Left hindlimb (tissue), 1 donor: ENCODE measurements at places on chromosomes 2 and 18.

- DNase-seq: no peak
Observed at GRCh38 chr2:31296641-31297287, 62.8 kb downstream of the EHD3 start.

- DNase-seq: no peak
Observed at GRCh38 chr2:179410552-179411356, 146.1 kb upstream of the SESTD1 start.

GRCh38 chr2:59745085-59745484, 808.4 kb downstream of the BCL11A start:
- no peak for DNase-seq

DNA sequence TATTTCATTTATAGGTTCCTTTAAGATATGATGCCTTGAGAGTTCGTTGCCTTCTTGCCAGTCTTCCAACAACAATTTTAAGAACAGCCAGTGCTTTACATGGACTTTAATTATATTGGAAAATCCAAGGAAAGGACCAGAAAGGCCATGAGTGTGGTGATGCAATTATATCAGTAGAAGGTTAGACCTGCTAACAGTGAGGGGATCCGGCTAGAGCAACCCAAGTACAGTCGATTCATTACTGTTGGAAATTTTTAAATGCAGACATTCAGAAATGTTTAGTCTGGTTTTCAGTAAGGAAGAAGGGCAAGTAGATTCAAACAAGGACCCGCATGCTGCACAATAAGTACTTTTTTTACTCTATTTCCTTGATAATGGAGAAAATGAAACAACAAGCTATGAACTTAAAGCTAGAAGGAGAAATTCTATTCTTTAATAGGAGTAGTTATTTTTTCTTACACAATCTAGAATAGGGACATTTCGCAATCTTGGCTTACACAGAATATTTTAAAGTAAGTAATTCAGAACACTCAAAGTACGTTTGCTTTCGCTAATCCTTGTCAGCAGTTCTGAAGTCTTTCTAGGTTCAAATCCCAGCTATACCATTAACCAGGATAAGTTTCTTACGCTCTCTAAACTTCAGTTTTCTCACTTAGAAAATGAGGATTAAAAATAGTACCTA, 405.5 kb downstream of the MEIS1 start:
- DNase-seq: no peak

GRCh38 chr18:57850063-57850462, 46.9 kb upstream of the ATP8B1 start:
- no peak for DNase-seq

- no peak for DNase-seq
Observed at GRCh38 chr2:102310964-102311640, at the start of gene IL1RL1. Gene IL1RL1 (plus strand): TSS chr2:102311563. CDS start chr2:102338265, 26,702 bp downstream.

DNA sequence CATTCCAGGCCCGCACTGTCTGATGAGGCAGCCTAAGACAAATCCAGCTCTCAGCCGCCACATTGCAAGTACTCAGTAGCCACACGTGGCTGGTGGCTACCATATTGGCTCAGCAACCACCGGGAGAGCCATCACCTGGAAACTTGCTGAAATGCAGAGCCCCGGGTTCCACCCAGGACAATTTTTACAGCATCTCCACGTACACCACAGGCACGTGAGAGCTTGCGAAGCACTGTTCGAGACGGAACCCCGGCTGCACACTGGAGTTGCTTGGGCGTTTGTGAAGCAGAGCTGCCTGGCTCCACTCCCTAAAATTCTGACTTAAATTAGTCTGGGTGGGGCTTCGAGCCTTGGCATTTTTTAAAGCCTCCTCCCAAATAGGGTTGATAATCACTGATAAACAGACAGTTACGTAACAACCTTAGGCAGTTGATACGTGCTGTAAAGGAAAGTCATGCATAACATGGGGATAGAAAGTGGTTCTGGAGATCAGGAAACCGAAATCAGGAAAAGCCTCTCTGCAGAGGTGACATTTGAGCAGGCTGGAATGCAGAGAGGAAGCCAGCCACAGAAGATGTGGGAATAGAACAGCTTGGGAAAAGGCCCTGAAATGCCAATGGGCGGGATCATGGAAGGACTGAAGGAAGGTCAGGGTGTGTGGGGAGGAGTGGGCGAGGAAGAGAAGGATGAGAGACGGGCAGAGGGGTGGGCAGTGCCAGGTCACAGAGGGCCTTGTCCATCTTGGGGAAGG, 6.2 kb downstream of the ASAP2 start:
- no peak for DNase-seq
